Left colon (tissue), 2 donors: ENCODE measurements at places on chromosomes 4 and X.
A peak's percentile ranks its signal among the peaks of the same experiment; 100 is the strongest.

- DNase-seq, result no peak
These were observed 67.6 kb upstream of the GPR101 start for GRCh38 chrX:137101273-137101990.

- DNase-seq, result no peak
These were observed 27.8 kb downstream of the USP38 start for GRCh38 chr4:143212566-143212965.

GRCh38 chr4:44447563-44448504, 775 bp downstream of the KCTD8 start:
- DNase-seq, result peak; percentile 8

- no peak for DNase-seq
These were observed 10.5 kb upstream of the ZNF330 start for GRCh38 chr4:141210168-141210567.

DNA sequence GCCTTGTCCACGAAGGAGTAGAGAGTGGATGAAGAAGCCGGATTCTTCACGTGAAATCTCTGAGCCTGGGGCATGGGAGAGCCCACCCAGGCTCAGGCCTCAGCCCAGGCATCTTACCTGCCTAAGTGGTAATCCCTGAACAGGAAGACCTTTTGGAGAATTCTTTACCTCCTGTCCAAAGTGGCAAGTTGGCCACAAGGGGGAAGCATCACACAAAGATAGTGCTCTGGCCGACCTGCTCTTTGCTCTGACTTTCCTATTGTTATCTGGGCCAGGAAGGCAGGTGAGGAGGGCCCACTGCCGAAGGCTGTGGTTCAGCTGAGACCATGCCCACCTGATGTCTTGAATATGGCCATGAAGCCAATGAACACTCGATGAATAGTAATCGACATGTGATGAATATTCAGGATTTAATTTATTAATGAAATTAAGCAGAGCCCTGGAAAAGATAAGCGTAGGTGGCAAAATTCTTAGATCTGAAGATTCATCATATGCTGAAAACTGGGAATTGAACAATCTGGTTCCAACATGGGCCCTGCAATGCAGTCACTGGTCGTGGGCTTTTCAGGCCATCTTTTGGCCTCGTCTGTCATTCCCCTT, 93.8 kb downstream of the PDGFRA start:
- peak; percentile 69 for DNase-seq

- no peak for DNase-seq
These were observed 197.7 kb downstream of the INPP4B start for GRCh38 chr4:142648378-142648777.

GRCh38 chr4:135833529-135833928, 1631.9 kb upstream of the PABPC4L start:
- DNase-seq, result no peak

- DNase-seq, result no peak
These were observed 232.2 kb upstream of the SLIT2 start for GRCh38 chr4:20019310-20020015.

DNA sequence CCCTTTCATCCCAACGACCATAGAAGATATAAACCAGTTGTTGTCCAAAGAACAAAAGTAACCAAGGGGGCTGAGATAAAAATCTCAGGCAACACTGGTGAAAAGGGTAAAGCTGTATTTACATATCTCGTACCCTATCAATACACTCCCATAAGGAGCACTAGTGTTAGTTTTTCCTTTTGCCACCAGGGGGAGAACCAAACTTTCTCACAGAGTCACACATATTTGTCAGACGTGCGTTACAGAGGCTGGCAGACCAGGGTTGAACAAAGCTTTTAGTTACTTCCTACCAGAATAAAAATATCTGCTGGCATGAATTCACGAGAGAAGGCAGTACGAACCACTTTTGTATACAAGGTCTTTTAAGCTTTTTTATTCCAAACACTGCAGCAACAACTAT, 88.3 kb downstream of the AMELX start:
- DNase-seq, result no peak

DNA sequence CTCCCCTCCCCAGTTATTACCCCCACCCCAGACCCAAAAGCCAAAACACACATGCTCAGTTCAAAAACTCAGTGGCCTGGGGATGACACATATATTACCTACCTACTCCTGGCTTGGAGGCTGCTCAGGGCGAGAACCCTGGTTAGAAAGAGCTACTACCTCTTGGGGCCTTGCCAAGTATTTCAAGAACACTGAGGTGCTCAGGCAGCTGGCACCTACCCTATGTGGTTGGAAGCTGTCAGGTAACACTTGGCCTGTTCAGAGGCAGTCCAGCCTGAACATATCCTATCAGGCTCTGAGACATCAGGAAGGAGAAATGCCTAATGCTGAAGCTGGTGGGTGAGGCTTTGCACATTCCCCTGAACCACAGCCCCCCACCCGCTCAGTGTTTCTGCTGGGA, 4.9 kb downstream of the BCAP31 start:
- DNase-seq, result no peak
